CD4-positive, alpha-beta T cell treated with Interleukin-15 for 4 hours (primary cell): ENCODE measurements at places on chromosomes 7 and 10.

GRCh38 chr10:22344249-22344648 is 1.0 kb upstream of the SPAG6 start:
- no peak for DNase-seq

DNA sequence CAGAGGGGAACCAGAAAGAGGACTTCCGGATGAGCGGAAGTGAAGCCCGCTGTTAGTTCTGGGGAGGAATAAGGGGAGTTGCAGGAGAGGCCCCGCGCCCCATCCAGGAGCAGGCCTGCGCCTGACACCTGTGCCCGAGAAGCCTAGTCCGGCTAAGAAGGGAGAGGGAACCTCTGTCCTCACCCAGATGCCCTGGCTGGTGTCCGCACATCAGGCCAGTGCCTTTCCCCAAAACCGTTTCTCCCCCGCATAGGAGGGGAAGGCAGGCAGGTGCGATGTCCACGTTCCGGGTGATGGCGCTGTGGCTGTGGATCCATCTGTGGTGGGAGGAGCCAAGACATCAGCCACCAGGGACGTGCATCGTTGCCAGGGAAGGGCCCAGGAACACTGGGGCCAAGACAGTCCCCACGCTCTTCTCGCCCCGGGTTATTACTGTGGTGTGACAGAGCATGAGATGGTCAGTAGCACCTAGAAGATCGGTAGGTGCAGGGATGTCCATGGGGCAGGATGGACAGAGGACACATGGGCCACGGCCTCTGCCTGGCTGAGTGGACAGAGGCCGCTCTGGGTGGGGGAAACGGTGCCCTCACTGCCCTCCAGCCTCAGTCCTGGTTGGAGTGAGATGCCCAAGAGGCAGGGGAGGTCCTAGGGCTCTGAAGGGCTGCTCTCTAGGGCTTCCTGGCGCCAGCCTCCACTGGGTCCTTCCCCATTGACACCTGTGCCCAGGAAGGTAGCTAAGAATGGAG is 262.7 kb downstream of the CELF2 start:
- DNase-seq = no peak

GRCh38 chr7:102288285-102288930 is 1.7 kb downstream of the SH2B2 start:
- no peak for DNase-seq

GRCh38 chr10:69580435-69580834 is 7.2 kb upstream of the NEUROG3 start:
- no peak for DNase-seq

DNA sequence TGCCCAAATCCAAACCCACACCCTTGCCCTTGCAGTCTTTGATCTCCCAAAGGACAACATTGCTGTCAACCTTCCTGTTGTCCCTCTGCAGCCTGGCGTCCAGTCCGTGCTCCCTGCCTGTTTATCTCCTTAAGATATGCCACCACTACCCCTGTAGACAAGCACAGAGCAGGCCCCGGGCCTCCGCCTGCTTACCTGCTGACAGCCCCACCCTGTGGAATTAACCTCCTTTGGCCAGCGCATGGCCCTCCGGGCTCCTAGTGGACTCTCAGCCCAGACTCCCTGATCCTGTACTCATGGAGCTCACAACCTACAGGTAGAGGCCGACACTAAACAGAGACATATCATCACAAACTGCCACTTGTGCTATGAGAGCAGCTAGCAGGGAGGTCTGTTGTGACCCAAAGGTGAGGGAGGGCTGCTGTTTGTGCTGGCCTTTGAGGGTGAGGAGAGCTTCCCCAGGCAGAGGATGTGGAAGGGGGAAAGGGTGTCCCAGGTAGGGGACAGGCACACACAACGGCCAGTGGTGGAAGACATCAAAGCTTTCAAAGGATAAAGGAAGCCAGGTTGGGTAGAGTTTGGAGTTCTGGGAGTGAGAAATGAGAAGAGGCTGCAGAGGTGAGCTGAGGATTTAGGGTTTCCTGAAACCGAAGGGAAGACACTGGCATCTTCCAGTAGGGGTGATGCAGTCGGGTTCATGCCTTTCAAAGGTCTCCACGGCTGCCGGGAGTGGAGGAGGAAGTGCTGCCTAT is 174.5 kb upstream of the ZMIZ1 start:
- DNase-seq = no peak

- no peak for DNase-seq
These were observed 76.9 kb upstream of the KCNIP2 start for GRCh38 chr10:101920546-101920945.

GRCh38 chr10:20254078-20254477 is 437.8 kb downstream of the PLXDC2 start:
- no peak for DNase-seq

DNA sequence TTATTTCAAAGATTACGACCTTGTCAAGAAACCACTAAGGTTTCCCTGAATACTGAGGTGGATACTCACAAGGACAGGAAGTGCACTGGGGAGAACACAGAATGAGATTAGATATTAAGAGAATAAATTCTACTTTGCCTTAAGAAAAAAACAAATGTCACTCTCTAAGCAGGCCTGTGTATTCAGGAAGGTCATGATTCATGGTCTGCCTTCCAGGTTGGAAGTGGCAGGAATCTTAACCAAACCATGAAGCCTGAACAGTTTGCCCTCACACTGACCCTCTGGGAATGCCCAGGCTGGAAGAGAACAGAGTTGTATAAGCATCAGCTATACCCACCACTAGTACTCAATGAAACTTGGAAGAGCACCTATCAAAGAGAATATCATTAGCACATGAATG is 227.6 kb downstream of the DGKI start:
- DNase-seq = no peak
